Mesenchymal stem cell (in vitro differentiated cells and primary cell): ENCODE measurements at places on chromosomes 16 and 17.

DNA sequence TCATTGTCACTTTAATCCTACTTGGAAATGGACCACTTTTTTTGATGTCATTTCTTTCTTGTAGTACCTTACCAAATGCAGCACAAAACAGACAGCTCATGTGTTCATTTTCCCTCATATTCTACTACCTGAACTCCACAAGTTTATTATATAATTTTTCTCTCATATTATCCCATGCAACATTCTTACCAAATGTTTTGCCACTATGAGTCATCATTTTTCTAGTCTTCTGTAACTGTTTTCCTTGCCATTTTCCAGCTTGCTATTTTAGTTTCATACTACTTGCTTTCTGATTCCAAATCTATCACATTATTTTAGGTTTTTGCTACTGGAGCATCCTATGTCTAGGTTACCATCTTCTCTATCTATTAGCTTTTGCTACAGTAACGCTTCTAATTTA lies 332.7 kb downstream of the ZFHX3 start:
- H3K27me3 ChIP-seq = no peaks in the 10 kb centered on the region
- no peak overlapping the region for H3K27ac ChIP-seq
- H3K4me3 ChIP-seq = no peak overlapping the region
- H3K36me3 ChIP-seq = no peaks in the 10 kb centered on the region
- no peaks in the 10 kb centered on the region for H3K4me1 ChIP-seq

DNA sequence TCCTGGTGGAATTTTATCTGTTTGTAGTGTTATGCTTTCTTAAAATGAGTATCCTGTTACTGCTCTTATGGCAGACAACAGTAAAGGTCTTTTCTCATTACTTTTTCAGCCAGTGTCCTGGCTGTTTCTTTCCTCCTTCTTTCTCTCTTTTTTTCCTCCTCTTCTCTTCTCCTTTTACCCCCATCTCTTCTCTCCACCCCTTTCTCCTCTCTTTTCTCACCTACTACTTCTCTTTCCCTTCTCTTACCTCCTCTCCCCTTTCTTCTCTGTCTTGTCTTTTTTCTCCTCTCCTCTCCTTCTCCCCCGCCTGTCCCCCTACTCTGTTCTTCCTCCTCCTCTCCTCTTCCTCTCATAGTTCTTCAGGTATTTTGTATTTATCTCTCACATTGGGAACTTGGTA lies 48.9 kb downstream of the CPD start:
- no peak for DNase-seq
- H3K4me1 ChIP-seq = no peaks in the 10 kb centered on the region
- H3K27me3 ChIP-seq = no peaks in the 10 kb centered on the region
- no peak overlapping the region for H3K27ac ChIP-seq
- peaks cover 64% of the 10 kb centered on the region for H3K36me3 ChIP-seq

DNA sequence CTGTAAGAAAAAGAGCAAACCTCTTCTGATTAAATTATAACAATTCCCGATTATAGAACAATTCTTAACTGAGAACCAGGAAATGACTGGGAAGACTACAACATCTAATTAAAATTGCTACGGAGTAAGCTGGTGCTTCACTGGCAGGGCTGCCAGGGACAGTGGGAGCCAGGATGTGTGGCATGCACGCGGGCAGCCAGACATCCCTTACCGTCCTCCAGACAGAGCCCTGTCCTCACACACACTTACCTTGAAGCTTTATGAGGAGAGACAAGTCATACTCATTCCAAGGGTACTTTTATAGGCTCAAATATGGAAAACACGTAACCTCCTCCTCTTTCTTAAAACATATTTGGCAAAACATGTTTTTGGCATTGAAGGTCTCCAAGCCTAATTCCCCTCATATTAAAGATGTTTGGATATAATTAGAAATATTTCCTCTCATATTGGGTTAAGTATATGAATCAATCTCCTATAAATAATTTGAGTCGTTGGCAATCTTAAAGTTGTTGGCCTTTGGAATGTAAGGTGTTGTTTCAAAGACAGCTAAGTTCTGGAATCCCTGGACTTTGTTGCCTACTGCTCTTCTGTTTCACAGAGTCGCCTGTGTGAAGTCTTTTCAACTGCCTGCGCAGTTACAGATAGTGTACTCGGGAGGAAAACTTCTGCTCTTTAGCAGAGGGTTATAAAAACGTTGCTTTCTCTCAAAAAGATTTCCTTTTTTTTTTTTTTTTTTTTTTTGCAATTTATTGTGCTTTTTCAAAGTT lies at the start of gene MYH1:
TSS of gene MYH1 (minus strand) at position 272 of the 767 bp plus-strand sequence. CDS start 1,900 bp downstream, outside the sequence.
- no peaks in the 10 kb centered on the region for H3K4me1 ChIP-seq
- DNase-seq = no peak
- no peak within 1 kb of the TSS for H3K4me3 ChIP-seq
- no peaks in the 10 kb centered on the region for H3K27me3 ChIP-seq

GRCh38 chr17:13281626-13282025 lies 263.8 kb upstream of the ELAC2 start:
- no peak for DNase-seq
- no peak overlapping the region for H3K27ac ChIP-seq
- no peaks in the 10 kb centered on the region for H3K4me1 ChIP-seq
- H3K36me3 ChIP-seq = no peaks in the 10 kb centered on the region
- peaks cover under 1% of the 10 kb centered on the region for H3K27me3 ChIP-seq
- H3K4me3 ChIP-seq = no peak overlapping the region

DNA sequence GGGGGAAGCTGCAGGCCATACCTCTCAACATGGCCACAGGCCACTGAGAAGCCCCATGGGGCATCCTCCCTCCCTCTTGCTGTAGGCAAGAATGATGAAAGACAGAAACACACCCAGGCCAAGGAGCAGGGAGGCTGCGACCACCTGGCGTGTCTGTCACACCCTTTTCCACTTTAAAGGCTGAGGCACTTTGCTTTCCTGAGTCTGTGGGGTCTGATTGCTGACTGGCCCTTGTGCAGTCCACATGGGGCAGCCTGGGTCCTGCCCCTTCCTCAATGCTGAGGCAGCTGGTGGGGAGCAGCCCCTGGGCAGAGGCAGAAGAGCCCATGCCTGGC lies 8.7 kb downstream of the TMEM204 start:
- H3K4me3 ChIP-seq = no peak overlapping the region
- no peak for DNase-seq
- no peaks in the 10 kb centered on the region for H3K27me3 ChIP-seq
- no peak overlapping the region for H3K27ac ChIP-seq

- H3K27me3 ChIP-seq = no peaks in the 10 kb centered on the region
- no peak for DNase-seq
- H3K4me1 ChIP-seq = peaks cover 16% of the 10 kb centered on the region
- H3K36me3 ChIP-seq = no peaks in the 10 kb centered on the region
These were observed 300.1 kb downstream of the FOXL1 start for GRCh38 chr16:86878236-86879080.

- H3K4me1 ChIP-seq = no peaks in the 10 kb centered on the region
- H3K4me3 ChIP-seq = no peak overlapping the region
- peak overlapping the region; percentile 76 for H3K27ac ChIP-seq
- peaks cover 7% of the 10 kb centered on the region for H3K36me3 ChIP-seq
- no peaks in the 10 kb centered on the region for H3K27me3 ChIP-seq
These were observed 584 bp upstream of the TNRC6A start for GRCh38 chr16:24728891-24729242.

DNA sequence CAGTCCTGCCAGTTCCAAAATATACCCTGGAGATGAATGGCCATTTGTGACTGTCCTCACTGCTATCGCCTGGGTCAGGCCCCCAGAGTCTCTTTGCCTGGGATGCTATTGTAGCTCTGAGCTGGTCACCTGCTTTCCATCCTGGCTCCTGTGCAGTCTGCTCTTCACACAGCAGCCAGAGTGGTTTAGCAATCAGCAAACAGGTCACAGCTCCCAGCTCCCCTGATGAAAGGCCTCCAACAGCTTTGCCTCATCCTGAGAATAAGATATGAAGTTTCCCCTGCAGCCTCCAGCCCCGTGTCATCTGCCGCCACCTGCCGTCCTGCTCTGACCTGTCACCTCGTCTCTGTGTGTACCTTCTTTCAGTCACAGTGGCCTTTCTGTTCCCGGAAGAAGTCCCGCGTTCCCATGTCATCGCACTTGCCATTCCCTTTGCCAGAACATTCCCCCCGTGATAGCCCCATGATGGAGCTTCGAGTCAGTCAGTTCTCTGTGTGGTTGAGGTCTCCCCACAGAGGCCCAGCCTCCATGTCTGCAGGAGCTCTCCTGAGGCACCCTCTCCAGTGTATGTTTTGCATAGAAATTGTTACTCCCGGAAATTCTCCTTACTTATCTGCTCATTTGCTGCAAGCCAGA lies 281.5 kb downstream of the SNX29 start:
- no peaks in the 10 kb centered on the region for H3K27me3 ChIP-seq
- no peaks in the 10 kb centered on the region for H3K36me3 ChIP-seq
- H3K4me3 ChIP-seq = no peak overlapping the region

DNA sequence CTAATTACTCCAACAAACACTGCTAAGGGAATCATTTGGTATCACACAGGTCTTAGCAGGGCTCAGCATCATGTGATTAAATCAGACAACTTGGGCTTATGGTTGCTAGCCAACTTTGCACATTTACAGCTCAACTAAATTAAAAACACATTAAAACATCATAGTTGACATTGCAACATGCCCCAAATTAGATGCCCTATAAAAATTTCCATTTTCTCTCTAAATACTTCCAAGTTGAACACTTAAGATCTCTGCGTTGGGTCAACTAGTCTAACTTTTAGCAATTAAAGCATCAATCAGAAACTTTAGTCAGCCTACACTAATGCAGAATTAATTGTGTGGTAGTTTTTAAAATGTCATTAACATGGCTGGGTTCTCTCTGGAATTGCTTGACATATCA lies 12.1 kb downstream of the DNAJC7 start:
- peaks cover 3% of the 10 kb centered on the region for H3K36me3 ChIP-seq
- H3K27ac ChIP-seq = no peak overlapping the region
- no peaks in the 10 kb centered on the region for H3K27me3 ChIP-seq
- no peak for DNase-seq
- peaks cover 2% of the 10 kb centered on the region for H3K4me1 ChIP-seq

DNA sequence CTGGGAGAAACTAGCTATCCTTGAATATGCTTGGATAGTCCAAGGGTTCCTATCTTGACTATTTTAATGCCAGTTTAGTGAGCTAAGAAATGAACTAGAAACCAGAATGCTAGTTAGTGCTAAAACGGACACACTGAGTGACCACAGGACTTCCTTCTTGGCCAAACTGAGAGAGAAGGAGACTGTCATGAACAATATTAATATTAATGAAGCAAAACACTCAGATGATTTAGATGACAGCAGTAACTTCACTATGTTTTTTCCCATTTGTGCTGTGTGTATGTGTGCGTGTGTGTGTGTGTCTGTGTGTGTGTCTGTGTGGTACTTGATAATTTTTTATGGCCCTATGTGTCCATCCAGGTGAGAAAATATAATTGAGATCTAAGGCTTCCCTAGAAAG lies 2.2 kb upstream of the ATXN1L start:
- peaks cover 5% of the 10 kb centered on the region for H3K4me1 ChIP-seq
- DNase-seq = no peak

DNA sequence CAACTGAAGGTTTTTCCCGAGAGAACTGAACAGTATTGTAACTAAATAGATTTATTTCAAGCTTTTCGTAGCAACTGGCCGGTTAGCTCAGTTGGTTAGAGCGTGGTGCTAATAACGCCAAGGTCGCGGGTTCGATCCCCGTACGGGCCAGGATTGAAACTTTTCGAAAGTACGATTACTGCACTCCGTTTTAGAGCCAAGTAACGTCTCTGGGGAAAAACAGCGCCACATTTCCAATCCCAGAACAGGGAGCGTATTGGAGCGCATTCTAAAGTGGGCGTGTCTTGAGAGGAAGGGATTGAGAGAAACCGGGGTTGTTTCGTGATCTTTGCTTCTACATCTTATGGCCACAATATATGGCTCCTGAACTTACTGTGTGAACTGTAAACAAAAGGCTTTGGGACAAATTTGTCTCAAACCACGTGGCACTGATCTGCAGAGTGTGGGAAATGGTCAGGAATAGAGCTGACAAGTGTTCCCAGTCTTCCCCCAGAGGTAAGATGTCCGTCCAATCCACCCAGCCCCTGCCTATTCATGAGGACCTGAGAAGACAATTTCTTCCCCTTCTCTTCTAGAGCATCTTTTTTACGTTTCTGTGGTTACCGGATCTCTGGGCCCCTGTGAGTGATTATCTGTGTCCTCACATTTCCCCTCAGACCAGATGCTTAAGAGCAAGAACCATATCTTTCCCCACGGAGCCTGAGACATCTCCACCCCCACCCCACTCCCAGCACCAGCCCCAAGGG lies 2.3 kb downstream of the BORCS6 start:
- H3K36me3 ChIP-seq = no peaks in the 10 kb centered on the region
- H3K27ac ChIP-seq = peak overlapping the region; percentile 86
- peak; percentile 100 for DNase-seq

DNA sequence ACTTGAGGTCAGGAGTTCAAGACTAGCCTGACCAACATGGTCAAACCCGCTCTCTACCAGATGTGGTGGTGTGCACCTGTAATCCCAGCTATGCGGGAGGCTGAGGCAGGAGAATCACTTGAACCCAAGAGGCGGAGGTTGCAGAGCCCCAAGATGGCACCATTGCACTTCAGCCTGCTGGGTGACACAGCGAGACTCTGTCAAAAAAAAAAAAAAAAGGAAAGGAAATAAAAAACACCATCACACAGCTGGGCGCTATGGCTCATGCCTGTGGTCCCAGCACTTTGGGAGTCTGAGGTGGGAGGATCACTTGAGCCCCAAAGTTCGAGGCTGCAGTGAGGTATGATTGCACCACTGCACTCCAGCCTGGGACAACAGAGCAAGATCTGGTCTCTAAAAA lies 13.3 kb upstream of the SBK1 start:
- DNase-seq = no peak
- no peak overlapping the region for H3K4me3 ChIP-seq
- peaks cover 6% of the 10 kb centered on the region for H3K4me1 ChIP-seq
- H3K27ac ChIP-seq = no peak overlapping the region
- no peaks in the 10 kb centered on the region for H3K36me3 ChIP-seq
- peaks cover 37% of the 10 kb centered on the region for H3K27me3 ChIP-seq

DNA sequence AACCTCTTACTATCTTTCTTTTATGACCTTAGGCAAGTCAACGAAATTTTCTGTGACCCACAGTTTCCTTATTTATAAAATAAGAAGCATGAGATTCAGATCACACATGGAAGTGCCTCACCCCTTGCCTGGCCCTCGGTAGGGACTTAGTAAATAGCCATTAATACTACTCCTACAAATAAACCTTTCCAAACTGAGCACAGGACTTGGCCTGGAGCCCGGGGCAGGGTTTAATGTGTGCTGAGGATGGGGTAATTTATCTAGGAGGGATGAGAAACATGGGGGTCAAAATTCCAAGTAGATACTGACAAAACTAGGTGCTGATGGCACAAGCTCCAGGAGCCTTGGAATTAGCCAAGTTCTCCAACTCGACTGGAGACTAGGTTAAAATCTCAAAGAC lies 35.0 kb downstream of the PITPNC1 start:
- no peaks in the 10 kb centered on the region for H3K4me1 ChIP-seq
- no peaks in the 10 kb centered on the region for H3K36me3 ChIP-seq
- no peak overlapping the region for H3K27ac ChIP-seq
- H3K4me3 ChIP-seq = no peak overlapping the region
- H3K27me3 ChIP-seq = no peaks in the 10 kb centered on the region

DNA sequence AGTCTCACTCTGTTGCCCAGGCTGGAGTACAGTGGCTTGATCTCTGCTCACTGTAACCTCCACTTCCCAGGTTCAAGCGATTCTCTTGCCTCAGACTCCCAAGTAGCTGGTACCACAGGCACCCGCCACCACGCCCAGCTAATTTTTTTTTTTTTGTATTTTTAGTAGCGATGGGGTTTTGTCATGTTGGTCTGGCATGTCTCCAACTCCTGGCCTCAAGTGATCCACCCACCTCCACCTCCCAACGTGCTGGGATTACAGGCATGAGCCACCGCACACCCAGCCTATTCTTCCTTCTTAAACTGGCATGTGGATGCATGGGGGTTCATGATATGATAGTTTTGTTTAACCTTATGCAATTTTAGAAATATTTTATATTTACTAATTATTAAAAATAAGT lies 39.4 kb upstream of the VWA3A start:
- peaks cover 11% of the 10 kb centered on the region for H3K36me3 ChIP-seq
- H3K27ac ChIP-seq = no peak overlapping the region
- H3K4me3 ChIP-seq = no peak overlapping the region
- H3K4me1 ChIP-seq = no peaks in the 10 kb centered on the region
